ENCODE measurements at places on chromosomes 6 and 20.

DNA sequence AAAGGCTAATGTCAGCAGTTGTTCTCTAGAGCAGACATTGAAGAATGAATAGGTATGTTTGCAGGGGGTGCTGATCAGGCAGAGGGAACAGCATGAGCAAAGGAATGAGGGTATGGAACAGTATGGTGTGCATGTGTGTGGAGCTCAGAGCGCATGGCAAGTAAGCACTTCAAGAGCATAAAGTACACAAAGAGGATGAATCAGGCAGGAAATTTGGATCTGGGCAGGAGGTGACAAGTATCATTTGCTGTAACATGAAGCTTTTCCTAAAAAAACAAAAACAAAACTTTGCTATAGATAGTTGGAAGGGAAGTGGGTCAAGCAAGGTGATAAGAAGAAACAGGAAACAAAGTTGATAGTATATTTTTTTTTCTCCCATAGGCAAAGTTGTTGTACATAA, 746.8 kb downstream of the HDGFL1 start:
- DNase-seq = no peak

- no peak for DNase-seq
Observed at GRCh38 chr6:52189974-52190373, 3.8 kb downstream of the IL17A start.

- DNase-seq = no peak
Observed at GRCh38 chr6:80638213-80639055, 532.0 kb downstream of the BCKDHB start.

DNA sequence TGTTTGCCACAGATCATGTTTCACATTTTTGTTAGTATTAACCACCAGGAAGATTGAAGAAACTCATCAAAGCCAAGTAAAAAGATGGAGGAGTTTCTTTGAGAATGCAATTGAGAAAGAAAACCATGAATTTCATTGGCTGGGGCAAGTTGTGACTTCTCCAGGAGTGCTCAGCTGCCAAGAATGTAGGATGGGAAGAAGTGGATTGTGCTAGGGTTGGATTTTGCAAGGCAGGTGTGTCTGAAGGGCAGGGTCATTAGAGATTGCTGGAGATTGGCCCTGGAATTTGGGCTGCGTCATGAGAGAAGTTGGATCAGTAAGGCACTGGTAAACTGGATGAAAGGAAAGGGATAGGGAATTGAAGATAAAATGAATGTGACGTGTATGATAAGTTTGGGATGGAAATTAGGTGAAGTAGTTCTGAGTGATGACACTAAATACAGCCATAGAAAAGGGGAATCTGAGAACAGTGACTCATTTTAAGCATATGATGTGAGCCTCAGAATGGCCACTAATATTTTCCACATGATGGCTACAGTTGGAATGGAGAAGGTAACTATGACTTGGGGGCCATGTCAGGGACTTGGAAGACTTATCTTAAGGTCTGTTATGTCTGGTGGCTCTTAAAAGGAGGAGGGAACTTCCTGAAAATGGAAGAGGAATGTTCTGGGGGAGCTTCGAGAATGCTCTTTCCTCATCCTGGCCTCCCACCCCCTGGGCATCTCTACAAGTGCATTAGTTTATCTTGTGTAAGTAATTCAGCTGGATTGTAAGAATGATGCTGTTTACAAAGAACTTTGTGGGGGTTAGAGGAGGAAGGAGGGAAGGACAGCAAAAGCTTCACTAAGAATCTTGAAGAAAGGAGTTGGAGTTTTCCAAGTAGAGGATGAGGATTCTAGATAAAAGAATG, 27.8 kb upstream of the ERVFRD-1 start:
- DNase-seq = no peak

GRCh38 chr6:141421378-141421777, 711.3 kb upstream of the GJE1 start:
- DNase-seq = no peak

DNA sequence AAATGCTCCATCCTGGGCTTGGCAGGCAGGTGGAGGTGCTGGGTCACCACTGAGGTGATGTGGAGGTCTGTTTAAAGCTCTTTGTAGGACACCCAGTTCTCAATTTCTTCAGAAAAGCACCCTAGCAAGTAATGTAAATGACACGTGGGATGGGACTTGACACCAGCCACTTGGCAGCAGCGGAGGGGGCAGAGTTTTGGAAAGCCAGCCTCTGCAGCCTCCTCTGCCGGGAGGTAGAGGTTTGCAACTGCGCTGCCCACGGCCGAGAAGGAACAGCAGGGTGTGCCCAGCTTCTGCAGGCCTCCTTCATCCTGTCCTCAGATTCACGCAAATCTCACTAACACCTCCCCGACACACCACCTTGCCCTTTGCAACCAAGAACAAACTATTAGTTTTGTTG, 77.3 kb downstream of the RAMACL start:
- no peak for DNase-seq

- no peak for DNase-seq
Observed at GRCh38 chr6:167091026-167091804, 31.7 kb upstream of the CCR6 start.

DNA sequence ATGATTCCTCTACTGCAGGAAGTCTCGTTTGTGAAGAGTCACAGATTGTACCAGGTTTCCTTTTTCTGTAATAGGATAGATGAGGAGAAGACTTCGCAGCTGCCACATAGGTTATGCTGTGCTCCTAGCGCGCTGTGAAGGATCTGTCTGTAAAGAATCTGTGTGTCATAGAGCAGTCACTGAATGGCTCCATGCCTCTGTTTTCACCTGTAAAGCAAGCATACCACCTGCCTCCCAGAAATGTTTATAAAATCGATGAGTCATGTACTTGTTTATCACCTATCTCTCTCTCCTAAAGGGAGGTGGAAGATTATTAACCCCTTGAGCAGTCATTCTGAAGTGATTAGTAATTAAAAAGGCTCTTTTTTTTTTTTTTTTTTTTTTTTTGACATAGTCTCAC, 86.6 kb downstream of the TFAP2B start:
- no peak for DNase-seq

GRCh38 chr6:150276168-150276936, 92.5 kb upstream of the IYD start:
- no peak for DNase-seq

GRCh38 chr6:17099401-17100059, 2.3 kb upstream of the STMND1 start:
- DNase-seq = no peak

- no peak for DNase-seq
Observed at GRCh38 chr6:25472306-25472705, 179.7 kb upstream of the SCGN start.

GRCh38 chr20:35055445-35056276, 36.9 kb downstream of the TRPC4AP start:
- no peak for DNase-seq

GRCh38 chr20:33653218-33653899, 8.8 kb upstream of the C20orf144 start:
- DNase-seq = peak; percentile 55

DNA sequence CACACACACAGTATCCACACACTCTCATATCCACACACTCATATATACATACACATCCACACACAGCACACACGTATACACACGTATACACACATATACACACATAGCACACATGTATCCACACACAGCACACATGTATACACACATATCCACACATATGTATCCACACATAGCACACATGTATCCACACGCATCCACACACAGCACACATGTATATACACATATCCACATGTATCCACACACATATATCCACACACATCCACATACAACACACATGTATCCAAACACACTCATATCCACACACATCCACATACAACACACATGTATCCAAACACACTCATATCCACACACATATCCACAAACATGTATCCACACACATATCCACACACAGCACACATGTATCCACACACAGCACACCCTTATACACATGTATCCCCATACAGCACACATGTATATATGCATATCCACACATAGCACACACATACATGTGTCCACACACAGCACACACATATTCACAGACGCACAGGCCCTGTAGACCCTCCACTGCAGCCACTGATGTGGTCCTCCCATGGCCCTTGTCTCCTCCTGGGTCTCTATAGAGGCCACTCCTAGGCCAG, 172.1 kb downstream of the CDH4 start:
- no peak for DNase-seq

DNA sequence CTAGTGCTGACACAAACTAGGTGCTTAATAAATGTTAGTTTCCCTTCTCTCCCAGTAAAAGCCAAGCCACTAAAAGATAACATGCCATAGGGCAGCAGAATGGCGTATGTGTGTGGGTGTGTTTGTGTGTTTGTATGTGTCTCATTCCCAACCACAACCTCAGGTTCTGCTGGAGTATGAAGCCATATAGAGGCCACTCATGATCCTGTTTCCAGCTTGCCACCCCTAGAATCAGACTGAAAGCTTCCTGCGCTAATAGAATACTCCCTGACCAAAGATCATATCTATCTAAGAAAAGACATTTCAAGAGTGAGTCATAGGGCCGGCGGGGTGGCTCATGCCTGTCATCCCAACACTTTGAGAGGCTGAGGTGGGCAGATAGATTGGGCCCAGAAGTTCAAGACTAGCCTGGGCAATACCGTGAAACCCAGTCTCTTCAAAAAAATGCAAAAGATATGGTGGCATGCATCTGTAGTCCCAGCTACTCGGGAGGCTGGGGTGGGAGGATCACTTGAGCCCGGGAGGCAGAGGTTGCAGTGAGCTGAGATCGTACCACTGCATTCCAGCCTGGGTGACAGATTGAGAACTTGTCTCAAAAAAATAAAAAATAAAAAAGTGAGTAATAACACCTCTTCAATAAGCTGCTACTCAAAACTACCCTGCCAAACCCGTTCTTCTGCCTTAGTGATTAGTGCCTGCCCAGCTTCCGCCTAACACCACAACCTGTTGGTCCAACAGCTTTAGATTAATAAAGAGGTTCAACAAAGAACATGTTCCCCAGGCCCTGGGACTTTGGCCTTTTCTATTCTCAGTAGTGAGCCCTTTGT, 11.8 kb upstream of the SNRPC start:
- DNase-seq = peak; percentile 11

GRCh38 chr6:5095236-5095635, 10.1 kb downstream of the PPP1R3G start:
- no peak for DNase-seq

DNA sequence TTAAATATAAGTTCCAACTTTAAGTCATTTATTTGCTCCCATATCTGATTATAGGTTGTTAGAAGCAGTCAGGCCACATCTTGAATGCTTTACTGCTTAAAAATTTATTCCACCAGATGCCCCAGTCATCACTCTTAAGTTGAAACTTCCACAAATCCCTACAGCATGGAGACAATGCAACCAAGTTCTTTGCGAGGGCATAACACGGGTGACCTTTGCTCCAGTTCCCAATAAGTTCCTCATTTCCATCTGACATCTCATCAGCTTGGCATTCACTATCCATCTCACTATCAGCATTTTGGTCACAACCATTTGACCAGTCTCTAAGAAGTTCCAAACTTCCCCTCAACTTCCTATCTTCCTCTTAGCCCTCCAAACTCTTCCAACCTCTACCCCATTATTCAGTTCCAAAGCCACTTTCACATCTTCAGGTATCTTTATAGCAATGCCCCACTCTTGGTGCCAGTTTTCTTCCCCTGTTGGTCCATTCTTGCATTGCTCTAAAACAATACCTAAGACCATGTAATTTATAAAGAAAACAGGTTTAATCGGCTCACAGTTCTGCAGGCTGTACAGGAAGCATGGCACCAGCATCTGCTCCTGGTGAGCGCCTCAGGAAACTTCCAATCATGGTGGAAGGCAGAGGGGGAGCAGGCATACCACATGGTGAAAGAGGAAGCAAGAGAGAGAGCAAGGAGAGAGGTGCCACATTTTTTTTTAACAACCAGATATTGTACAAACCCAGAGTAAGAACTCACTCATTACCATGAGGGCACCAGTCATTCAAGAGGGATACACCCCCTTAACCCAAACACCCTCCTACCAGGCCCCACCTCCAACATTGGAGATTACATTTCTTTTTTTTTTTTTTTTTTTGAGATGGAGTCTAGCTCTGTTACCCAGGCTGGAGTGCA, 15.9 kb upstream of the ITPR3 start:
- no peak for DNase-seq

- no peak for DNase-seq
Observed at GRCh38 chr6:37804586-37804985, 14.9 kb upstream of the ZFAND3 start.

GRCh38 chr20:48787861-48788375, 39.9 kb downstream of the PREX1 start:
- no peak for DNase-seq

DNA sequence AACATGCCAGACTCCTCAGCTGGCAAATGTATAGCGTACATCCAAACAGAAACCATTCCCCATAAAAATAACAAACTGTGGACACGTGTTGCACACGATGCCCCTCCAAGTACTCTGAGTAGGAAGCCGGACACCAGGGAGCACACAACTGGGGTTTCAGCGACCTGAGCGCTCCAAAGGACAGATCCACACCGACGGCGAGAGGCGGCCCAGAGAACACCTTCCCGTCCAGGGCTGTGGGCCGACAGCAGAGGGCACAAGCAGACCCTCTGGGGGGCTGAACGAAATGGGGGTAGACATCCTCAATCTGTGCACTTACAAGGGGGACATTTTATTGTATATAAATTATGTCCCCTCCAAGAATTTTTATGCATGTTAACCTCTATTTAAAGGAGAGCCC, 24.7 kb downstream of the TAF4 start:
- no peak for DNase-seq

DNA sequence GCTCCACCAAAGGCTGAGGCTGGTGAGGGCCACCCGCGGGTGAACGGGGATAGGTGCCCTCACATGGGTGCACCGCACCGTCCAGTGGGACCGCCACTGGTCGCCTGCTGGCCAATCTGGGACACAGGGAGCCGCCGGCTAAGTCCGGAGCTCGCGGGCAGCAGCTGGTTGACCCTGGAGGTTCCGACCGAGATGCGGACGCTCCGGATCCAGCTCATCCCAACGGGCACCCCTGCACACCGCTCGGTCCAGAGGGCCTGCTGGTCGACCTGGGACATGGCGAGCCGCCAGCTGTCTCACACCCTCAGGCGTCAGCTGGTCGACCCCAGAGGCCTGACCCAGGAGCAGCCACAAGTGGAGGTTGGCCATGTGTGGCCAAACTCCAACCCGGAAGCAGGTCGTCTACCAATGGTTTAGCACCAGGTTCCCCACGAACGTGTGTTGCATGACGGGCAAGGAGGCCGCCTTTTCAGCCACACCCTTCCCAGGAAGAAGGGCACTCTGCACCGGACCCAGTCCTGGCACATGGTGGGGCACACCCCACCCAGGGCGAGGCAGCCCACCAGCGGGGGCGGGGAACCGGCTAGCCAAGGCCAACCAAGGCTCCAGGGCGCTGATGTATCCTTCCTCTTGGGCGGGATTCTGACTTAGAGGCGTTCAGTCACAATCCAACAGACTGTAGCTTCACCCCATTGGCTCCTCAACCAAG, 746.0 kb upstream of the DEFB115 start:
- DNase-seq = no peak

GRCh38 chr6:9388596-9388995, 953.3 kb upstream of the SLC35B3 start:
- no peak for DNase-seq

- DNase-seq = no peak
Observed at GRCh38 chr20:64168381-64169090, 4.3 kb downstream of the MYT1 start.

GRCh38 chr6:142860498-142860897, 84.5 kb downstream of the HIVEP2 start:
- no peak for DNase-seq

- peak; percentile 64 for DNase-seq
Observed at GRCh38 chr6:134247231-134247833, 70.6 kb downstream of the SGK1 start.
